Left renal cortex interstitium (tissue), 4 donors: ENCODE measurements at places on chromosomes 2 and 18. TPM values are rescaled to one million over a fixed set of nuclear protein-coding genes. Genes with fewer than 3 reads are reported as not detected.
A peak's percentile ranks its signal among the peaks of the same experiment; 100 is the strongest.

The IL36G gene
- polyA plus RNA-seq, result 0.25 TPM

The ANKRD30B gene
- 0.14 TPM for polyA plus RNA-seq

DNA sequence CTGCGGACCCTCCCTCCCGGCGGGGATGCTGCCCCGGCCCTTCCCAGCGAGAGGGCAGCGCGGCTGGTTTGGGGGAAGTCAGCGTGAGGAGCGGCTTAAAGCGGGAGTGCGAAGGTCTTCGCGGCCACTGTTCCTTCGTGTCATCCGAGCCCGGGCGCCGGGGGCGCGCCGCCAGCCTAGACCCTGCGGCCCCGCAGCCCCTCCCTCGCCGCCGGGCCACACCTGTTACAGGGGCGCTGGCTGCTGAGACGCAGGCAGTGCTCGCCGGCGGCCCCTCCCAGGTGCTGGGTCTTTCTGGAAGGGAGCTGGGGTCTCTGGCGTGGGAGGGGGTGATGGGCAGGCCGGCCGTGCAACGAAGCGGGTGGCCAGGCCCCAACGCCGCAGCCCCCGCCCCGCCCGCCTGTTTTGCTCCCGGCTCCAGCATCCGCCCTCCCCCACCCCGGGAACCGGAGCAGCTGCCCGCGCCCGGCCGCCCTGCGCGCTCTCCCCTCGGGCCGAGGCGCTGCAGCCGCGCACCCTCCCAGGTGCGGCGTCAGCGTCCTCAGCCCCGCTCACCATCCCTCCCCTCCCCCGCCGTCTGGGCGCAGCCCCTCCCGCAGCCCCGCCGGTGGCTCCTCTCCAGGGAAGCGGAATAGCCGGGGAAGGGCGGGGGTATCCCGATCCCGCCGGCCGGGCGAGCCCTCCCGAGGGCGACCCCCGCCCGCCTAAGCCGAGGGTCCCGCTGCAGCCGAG, 727 bp downstream of the KIF1A start:
- peak; percentile 9 for DNase-seq

The CDC42EP3 gene
- polyA plus RNA-seq, result 47.4 TPM

GRCh38 chr2:98473995-98474780, 29.5 kb downstream of the INPP4A start:
- DNase-seq, result no peak

The ATP5MC3 gene
- 407 TPM for polyA plus RNA-seq

DNA sequence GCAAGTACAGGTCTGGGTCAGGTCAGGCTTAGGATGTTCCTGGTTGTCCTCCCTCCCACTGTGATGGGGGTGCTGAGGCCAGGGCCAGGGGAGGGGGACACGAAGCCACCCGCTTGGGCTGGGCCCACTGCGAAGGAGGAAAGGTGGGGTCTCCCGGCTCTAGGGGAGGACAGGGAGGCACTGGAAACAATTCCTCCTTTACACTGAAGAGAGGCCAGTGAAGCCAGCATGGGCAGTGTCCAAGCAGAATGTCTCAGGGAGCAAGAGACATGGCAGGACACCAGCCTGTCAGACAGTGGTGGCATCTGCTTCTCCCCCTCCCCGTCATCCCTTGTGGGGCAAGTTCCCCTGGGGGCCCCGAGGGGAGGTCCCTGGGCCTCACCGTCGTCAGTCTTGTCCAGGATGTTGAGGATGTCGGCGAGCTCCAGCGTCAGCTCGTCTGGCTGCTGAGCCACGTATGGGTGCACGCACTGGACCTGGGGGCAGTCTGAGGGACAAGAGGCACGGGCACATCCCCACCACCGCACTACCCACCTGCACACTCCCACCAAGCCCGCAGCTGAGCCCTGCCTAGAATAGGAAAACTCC, 10.8 kb downstream of the SNORC start:
- DNase-seq, result no peak

The PSMG2 gene
- 74.0 TPM for polyA plus RNA-seq
